Epithelial cell of alveolus of lung (primary cell): ENCODE measurements at places on chromosomes 1 and 21. TPM values are rescaled to one million over a fixed set of nuclear protein-coding genes. Genes with fewer than 3 reads are reported as not detected.

Gene HNRNPCL4
- not detected in 2 replicates for total RNA-seq

Gene S100A3
- 3.7 and 7.1 TPM in 2 replicates for total RNA-seq

Gene DIO1
- not detected in 2 replicates for total RNA-seq

Gene MAP3K21
- 0.24 and 0.78 TPM in 2 replicates for total RNA-seq

Gene SPOCD1
- total RNA-seq = 15.3 and 83.4 TPM in 2 replicates

Gene PROX1
- under 0.01 and 0.32 TPM in 2 replicates for total RNA-seq

Gene EVA1C
- 3.4 and 6.5 TPM in 2 replicates for total RNA-seq

Gene SDHC
- total RNA-seq = 27.5 and 52.1 TPM in 2 replicates

Gene ARHGAP30
- total RNA-seq = not detected in 2 replicates

Gene FAM89A
- 5.1 and 7.8 TPM in 2 replicates for total RNA-seq

Gene MANEAL
- not detected in 2 replicates for total RNA-seq
